ENCODE measurements at places on chromosomes 2 and 18. TPM values are rescaled to one million over a fixed set of nuclear protein-coding genes. Genes with fewer than 3 reads are reported as not detected.

The SERPINB4 gene
- not detected for polyA plus RNA-seq

DNA sequence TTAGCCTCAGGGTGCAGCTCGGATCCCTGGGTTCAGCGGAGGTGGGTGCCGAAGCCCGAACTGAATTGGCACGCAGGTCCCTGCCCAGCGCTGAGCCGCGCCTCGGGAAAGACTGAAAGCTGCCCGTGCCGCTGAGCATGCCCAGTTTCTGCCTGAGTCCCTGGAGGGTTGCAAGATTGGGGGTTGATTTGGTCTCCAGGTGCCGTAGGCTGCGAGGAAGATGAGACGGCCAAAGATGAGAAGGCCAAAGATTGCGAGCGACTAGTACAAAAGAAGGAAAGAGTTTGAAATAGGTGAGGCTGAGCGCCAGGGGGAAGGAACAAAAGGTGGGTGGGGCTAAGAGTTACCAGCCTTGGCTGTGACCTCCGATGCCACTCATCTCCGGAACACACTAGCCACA is 852 bp upstream of the KCNH7 start:
- no peak for DNase-seq

DNA sequence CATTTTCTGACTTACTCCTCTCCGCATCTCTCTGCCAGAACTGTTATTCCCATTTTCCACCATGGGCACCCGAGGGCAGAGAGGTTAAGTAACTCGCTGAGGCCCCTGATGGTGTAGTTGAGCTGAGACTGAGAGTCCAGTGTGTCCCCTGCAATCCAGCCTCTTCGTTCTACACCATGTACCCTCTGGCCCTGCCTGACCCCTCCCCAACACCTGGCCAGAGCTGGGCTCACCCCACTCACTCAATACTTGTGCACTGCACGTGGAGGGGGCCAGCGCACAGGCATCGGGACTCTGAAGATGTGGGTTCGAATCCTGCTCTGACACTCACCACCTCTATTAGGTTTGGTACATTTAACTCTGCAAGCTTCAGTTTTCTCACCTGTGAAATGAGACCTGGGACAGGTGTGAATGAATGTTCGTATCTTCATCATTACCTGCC is 24.3 kb upstream of the FOSL2 start:
- no peak for DNase-seq

DNA sequence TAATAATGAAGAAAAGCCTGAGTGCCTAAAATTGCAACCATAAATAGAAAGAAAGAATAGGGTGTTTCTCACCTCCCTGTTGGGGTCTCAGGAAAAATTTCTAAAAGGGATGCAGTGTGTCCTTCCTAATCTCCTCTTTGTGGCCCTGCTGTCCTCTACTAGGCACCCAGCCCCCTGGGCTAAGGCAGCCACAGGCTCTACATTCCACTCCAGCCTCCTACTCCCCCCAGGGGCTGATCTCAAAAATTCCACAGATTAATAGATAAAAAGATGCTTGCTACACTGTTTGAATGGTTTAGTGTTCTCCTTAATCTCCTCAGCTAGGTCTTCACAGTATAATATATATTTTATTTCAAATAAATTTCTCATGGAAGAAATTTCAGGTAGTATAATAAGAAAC is 17.6 kb downstream of the SATB2 start:
- DNase-seq, result no peak

GRCh38 chr2:216681683-216682082 is 13.7 kb downstream of the IGFBP5 start:
- no peak for DNase-seq

The DUSP11 gene
- polyA plus RNA-seq, result 28.4 TPM

The TMEM163 gene
- polyA plus RNA-seq, result not detected

- DNase-seq, result no peak
These were observed 13.7 kb downstream of the MTERF4 start for GRCh38 chr2:241088376-241088775.

The SERPINB7 gene
- polyA plus RNA-seq, result not detected

DNA sequence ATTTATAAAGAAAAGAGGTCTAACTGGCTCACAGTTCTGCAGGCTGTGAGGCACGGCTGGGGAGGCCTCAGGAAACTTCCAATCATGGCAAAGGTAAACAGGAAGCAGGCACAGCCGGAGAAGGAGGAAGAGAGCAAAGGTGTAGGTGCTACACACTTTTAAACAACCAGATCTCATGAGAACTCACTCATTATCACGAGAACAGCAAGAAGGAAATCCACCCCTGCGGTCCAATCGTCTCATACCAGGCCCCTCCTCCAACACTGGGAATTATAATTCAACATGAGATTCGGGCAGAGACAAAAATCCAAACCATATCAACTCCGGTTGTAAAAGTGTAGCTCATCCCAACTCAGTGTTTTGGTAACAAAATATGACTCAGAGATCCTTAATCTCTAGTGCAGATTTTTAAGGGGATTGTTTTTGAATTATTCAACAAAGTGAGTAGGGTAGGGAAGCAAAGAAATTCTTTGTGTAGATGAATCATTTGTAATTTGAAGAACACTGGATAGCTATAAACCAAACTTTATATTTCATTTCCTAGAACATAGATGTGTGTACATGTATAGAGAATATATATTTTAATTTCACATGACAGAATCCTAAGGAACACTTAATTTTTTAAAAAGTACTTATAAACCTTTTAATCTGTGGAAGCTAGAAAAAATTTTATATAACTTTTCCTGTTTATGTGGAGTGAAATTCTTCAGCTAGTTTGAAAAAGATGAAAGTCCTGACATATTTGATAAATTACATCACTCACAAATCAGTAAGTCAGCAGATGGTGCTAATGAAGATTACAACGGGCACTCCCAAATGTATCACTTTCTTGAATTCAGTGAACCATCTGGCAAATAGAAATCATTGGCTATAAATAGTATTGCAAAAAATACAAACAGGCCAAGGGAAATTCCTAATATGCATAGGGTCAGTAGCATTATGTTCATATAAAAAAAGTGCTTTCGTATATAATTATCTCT is 130.1 kb downstream of the OLA1 start:
- no peak for DNase-seq

DNA sequence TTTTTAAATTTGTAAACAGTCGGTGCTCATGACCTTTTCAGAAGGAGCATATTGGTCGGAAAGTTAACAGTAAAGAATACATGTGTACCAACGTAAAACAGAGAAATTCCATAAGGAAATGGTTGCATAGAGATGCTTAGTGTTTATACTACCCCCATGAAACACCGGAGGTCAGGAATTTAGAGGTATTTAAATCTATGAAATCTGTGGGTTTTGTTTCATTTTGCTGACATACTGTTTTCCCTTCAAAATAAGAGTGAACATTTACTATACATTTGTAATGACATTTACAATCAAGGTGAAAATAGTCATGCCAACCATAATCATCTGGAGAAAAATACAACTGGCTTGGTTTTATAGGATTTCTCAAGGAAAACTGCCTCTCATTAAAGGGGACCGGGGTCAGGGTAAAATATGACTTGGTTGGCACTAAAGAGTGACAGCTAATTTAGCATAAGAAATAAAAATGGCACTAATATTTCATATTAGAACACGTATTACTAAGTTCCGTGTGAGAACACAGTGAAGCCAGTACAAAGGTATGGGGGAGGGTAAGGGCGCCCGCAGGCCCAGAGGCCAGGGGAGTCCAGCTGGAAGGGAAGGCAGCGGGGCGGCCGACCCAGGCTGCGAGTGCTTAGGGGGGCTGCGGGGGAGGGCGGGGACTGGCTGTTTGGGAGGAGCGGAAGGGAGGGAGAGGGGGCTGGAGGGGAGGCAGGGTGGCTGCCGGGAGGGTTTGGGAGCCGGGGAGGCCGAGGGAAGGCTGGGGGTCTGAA is 1.1 kb upstream of the RNU4ATAC start:
- peak; percentile 77 for DNase-seq

- no peak for DNase-seq
These were observed 541.6 kb downstream of the SLC4A3 start for GRCh38 chr2:220168891-220169546.

The XIRP2 gene
- polyA plus RNA-seq, result 0.04 TPM

The CENPA gene
- polyA plus RNA-seq, result 43.6 TPM

GRCh38 chr18:44041553-44041952 is 639.1 kb upstream of the SETBP1 start:
- DNase-seq, result no peak

DNA sequence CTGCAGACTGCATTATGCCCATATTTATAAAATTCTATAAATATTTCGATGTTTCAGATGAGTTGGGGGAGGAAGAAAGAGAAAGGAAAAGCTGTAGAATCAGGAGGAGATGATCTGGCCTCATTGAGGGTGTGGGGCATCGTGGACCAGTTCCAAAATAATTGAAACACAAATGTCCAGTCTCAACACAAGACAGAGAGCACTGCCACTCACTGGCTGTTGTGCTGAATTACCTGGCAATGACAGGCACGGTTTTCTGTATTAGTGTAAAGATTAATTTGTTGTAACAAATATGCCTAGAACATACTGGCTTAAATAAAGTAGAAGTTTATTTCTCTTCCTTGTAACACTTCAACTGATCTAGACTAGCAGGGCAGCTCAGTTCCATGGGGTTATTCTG is 24.1 kb downstream of the POLE4 start:
- no peak for DNase-seq

- no peak for DNase-seq
These were observed 108.3 kb downstream of the CDH7 start for GRCh38 chr18:65859075-65859474.

The AQP12A gene
- polyA plus RNA-seq, result not detected

DNA sequence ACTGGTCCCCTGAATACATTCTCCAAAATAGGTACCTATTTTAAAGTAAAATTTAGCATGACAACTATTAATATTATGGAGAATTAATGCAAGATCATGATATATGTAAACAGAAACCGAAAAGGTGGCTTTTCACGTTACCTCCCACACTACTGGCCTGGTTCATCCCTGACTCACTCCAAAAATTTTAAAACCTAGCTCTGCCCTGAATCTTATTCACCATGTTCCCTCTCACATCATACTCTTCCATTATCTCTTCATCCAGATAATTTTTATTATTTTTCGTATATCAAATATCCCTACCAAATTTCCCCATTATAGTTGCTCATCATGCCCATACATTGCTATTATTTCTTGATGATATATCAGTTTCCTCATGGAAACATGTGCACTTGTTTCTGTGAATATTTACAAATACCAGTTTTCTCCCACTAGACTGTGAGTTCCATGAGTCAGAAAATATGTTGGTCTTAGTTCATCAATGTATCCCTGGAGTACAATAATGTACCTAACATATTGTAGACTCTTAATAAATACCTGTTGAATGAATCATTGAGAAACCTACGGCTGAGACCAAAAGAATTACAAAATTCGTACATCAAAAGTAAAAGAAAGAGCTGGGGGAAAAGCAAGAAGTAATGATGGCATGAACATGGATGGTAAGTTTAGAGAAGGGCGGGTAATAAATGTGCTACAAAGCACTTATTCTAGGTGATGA is 360.1 kb upstream of the CHAC2 start:
- no peak for DNase-seq

DNA sequence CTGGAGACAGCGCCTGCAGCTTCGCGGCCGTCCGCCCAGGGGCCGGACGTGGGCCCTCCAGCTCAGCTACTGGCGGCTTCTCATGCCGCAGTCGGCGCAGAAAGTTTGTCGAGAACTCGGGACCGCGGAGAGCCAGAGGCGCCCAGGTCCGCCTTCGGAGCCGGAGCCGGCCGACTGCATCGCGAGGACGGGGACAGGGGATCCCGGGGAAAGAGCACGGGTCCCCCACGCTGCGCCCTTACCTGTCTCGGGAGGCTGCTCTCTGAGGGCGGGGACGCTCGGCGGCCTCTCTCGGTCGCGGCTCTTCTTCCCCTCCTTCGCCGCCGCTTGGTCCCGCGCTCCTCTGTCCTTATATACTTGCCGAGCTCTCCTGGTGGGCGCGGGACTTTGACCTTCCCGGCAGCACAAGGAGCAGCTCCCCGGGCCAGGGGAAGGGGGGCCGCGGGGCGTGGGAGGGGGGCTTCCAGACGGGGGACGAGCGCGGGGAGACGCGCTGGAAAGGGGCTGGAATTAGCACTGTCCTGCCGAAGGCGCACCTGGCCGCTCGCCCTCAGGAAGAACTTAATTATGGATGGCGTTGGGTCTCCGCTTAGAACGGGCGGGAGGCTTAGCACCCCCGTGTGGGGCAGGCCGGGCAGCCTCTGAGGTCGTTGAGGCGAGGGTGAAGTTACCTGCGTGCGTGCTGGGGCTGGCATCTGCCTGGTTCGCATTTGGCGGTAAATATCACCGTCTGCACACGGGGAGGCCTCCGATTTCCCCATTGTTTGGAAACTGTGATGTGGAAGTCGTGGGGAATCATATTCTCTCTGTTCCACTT is at the start of gene POMC:
TSS of gene POMC (minus strand) at position 325 of the 817 bp plus-strand sequence. CDS start 3,808 bp downstream, outside the sequence.
- no peak for DNase-seq

DNA sequence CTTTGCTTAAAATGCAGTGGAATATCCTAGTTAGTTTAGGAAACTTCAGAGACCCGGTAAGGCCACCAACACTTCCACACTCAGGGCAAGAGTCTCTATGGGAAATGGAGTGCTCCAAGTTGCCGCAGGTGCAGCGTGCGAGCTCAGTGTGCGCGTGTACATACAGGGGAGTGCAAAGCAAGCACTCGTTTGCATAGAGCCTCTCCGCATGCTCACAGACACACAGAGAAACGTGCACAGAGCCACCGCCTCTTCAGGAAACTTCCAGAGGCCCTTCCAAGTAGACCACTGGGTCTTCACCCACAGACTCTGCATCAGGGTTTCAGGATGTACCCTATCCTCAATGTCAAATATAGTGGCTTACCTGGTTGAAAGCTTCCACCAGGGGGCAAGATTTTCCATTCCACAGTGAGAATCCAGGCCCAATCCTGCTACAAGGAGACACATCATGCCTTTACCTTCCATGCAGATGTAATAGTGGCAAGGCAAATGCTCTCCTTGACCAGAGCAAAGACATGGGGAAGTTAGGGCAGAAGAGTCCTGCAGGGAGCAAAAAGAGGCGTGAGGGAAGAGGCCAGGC is 513.0 kb upstream of the MYT1L start:
- DNase-seq, result peak; percentile 14

DNA sequence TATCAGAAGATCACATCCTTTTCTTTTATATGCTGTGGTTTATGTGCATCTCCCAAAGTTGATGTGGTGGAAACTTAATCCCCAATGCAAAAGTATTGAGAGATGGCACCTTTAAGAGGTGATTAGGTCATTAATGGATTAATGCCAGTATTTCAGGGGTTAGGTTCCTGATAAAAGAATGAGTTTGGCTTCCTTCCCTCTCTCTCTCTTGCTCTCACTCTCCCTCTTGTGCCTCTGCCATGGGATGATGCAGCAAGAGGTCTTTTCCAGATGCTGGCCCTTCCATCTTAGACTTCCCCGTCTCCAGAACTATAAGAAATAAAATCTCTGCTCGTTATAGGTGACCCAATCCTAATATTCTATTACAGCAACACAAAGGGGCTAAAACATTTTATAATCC is 85.0 kb downstream of the TTC27 start:
- no peak for DNase-seq

The LYG2 gene
- polyA plus RNA-seq, result 0.17 TPM

- no peak for DNase-seq
These were observed 136.8 kb downstream of the TTC32 start for GRCh38 chr2:19764998-19765397.

The ADD2 gene
- polyA plus RNA-seq, result 55.9 TPM

All from K562 (cell line).